ENCODE measurements at places on chromosomes 16 and 17.

DNA sequence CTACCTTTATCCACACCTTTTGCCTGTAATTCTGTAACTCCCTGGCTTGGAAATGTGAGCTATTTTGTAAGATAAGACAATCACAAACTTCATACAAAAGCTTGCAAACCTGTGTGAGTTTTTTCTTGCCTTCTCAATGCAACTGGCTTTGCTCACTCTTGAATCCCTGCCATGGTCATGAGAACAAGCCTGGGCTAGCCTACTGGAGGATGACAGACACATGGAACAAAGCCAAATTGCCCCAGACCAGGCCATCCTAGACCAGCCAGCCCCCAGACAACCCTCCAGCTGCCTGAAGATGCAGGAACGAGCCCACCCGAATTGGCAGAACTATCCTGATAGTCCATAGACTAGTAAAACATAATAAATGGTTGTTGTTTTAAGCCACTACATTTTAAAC, 466.6 kb upstream of the ERCC4 start:
- DNase-seq, result peak; percentile 6

GRCh38 chr17:80624864-80625263, 80.2 kb downstream of the RPTOR start:
- DNase-seq, result no peak

DNA sequence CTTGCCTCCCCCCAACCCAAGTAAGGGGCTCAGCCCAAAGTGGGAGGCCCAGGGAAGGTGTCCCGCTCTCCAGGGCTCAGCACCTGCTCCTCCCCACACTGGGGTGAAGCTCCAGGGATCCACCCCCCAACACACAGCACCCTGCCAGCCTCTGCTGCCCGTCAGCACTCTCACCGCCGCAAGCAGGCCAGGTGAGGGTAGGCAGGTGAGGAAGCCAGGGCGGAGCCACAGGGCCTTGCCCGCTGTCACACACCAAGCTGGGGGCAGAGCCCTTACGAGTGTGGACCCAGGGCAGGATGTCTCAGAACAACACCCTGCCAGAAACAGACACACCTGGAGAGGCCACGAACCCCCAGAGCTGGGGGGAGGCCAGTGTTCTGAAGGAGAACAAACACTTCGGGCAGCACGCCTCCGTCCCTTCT, 19.5 kb downstream of the PLLP start:
- DNase-seq, result no peak

GRCh38 chr17:70437656-70438055, 268.3 kb downstream of the KCNJ2 start:
- DNase-seq, result no peak

DNA sequence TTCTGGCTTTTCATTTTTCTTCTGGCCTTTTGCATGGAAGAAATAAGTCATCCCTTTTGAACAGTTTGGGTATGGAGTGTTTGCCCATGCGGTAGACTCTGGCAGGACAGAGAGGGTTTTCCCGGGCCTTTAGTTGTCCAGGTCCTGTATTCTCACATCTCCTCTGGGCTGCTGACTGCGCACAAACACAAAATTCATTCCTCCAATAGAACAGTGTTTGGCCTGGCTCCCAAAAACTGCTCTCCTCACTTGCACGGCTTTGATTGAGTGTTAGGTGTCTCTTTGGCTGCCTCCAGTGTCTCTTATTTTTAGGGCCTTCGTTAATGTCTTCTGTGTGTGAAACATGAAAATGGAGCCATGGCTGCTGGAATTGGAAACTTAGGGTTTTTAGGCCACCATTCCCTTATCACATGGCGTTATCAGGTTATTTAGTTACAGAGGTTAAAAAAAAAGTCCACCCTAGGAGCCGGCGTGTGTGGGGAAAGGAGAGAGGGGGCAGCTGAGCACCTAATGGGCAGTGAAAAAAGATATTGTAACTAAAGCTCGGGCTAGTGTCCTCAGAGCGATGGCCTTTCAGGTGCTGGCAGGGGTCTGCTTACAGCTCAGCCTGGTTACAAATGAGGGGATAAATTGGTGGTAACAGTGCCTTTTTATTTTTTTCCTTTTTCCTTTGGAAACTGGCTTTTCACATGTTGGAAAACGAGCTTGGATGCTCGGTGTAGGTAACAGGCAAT, 47.3 kb downstream of the PRKCA start:
- DNase-seq, result no peak

DNA sequence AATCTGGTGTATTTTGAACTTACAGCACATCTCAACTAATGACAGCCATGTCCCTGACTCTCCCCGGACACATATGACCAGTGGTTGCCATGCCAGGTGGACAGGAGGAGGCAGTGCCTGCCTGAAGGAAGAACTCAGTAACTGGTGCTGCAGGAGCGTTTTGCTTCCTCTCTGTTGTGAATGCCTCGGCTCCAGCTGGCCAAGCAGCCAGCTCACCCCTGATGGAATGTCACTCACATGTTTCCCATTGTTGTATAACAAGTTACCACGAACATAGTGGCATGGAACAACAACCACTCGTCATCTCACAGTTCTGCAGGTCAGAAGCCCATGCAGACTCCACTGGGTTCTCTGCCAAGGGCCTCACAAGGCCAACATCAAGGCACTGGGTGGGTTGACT, 20.1 kb upstream of the IRF8 start:
- no peak for DNase-seq

- no peak for DNase-seq
Observed at GRCh38 chr16:8496364-8496763, 93.9 kb downstream of the TMEM114 start.

- DNase-seq, result no peak
Observed at GRCh38 chr17:7004398-7005253, 7.8 kb upstream of the RNASEK start.

- no peak for DNase-seq
Observed at GRCh38 chr17:8913879-8914278, 46.4 kb upstream of the PIK3R6 start.

DNA sequence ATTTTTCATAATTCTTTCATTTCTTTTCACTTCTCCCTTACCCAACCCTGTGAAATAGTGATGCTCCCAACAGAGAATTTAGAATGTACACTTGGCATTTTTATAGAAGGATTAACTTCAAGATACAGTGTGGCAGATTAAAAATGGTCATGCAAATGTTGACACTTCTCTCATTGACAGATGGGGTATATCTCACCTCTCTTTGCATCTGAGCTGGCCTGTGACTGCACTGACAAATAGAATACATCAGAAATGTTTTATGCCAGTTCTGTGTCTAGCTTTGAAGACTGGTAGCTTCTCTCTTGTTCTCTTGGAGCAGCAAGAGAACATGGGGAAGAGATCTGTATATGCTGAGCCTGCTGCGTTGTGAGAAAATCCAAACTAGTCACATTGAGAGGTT, 949.6 kb downstream of the CDH11 start:
- no peak for DNase-seq

- no peak for DNase-seq
Observed at GRCh38 chr17:63571632-63572310, 21.5 kb downstream of the DCAF7 start.

DNA sequence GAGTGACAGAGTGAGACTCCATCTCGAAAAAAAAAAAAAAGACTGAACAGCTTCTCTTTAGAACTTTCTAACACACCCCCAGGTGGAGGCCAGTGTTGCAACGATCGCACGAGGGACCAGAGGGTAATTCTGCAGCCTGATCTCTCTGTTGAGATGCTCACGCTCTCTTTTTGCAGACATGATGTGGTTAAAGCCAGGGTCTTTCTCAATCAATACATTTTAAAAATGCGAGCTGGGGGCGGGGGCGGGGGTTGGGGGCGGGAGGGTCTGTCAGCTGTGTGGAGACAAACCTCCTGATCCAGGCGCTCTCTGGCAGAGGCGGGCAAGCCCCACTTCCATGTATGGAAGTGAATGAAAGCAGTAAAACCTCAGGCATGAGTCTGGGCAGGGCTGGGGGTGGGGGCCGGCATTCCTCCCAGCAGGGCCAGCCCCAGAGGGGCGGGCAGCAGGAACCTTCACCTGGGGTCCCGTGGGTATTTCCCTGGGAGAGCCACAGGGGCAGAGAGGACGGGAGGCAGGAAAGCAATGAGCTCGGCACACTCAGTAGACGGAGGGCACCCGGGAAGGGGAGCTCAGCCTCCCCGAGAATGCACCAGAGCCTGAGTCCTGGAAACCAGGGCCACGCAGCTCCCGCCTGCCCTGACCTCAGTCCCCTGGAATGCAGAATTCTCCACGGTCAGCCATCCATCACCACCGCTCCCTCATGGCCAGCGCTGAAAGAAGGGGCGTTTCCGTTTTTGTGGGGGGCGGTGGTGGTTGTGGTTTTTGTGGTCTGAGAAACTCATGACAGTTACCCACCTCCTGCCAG, 28.0 kb downstream of the NXN start:
- DNase-seq, result no peak

GRCh38 chr16:9134306-9134705, 42.9 kb downstream of the HAPSTR1 start:
- DNase-seq, result no peak

- peak; percentile 14 for DNase-seq
Observed at GRCh38 chr17:4064366-4064765, 78.5 kb downstream of the ZZEF1 start.

- peak; percentile 73 for DNase-seq
Observed at GRCh38 chr16:89860747-89861304, 12.6 kb upstream of the TCF25 start.

DNA sequence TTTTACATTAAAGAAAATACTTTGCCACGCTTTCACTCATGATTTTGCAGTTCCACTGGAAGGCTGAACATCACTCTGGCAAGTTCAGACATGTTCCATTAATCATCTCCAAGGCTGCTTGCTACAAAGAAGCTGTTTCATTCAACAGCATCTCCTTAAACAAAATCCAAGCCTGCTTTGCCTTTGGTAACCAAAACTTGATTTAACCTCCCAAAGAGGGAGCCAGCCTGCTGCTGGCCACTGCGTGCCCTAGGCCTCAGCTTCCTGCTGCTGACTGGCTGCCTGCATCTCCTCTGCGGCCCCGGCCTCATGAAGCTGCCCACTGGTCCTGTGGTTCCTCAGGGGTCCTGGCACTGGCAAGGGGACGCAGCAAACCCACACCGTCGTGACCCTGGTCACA, 31.8 kb downstream of the ANKRD11 start:
- no peak for DNase-seq

DNA sequence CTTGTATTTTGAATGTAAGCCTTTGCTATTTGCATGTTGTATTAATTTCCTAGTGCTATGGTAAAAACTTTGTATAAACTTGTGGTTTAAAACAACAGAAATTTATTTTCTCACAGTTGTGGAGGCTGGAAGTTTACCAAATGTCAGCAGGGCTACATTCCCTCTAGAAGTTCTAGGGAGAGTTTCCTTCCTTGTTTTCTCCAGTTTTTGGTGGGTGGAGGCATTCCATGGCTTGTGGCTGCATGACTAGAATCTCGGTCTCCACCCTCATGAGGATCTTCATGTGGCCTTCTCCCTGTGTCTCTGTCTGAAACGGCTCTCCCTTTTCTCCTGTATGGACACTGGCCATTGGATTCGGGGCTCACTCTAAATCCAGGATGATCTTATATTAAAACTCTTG, 482.2 kb upstream of the GOT2 start:
- no peak for DNase-seq

DNA sequence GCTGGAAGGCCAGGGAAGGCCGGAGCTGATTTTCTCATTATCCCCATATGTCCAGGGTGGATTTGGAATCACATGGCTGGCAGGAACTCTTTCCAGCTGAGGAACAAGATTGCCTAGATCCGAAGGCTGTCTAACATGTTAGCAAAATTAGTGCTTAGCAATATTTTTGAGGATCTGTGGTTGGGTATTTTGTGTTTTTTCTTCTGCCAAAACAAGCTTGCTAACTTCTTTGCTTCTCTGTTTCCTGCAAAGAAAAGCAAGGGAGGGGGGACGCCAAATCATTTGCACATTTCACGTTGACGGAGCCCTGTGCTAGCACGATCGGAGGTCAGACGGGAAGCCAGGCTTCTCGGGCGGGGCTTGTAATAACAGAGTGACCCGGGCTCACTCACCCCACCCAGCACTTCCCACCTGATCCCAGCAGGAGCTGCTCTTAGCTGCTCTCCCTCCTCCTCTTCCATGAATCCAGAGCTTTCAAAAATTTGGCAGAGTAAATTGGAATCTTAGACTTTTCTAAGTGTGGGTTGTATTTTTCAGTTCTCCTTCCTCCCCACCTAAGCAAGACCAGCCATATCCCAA, 33.3 kb upstream of the FOXF1 start:
- no peak for DNase-seq

GRCh38 chr17:3667366-3668278, 756 bp downstream of the TAX1BP3 start:
- peak; percentile 68 for DNase-seq

DNA sequence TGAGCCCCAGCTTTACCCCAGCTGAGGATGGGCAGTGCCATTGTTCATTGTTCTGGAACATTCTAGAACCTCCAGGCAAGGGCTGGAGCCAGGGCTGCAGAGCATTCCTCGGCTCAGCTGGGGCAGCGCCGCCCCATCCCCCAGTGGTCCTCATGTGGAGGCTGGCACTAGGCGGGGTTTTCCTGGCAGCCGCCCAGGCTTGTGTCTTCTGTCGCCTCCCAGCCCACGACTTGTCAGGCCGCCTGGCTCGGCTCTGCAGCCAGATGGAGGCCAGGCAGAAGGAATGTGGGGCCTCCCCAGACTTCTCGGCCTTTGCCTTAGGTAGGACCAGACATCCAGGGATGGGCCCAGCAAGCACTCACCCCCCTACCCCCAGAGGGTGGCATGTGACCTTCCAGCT, at the start of gene TMEM95:
TMEM95 (plus strand) TSS at position 104 of the 400 bp plus-strand sequence; CDS start at position 153, 49 bp downstream.
- DNase-seq, result peak; percentile 53

DNA sequence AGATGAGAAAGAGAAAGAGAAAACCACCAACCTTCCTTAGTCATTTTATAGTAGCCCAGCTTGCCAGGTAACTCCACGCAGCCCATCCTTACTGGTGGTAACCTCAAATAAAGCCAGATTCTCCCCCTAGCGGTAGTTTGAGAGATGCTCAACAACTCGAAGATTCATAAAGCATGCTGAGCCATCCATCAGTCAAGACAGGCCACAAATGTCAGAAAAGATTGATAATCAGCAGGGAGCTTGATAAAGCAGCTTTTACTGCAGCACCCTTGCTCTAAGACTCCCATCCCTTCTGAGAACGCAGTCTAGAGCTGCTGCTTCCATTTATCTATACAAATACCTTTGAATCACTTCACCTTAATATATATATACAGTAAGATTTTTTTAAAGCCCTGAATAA, 451.5 kb upstream of the HSBP1 start:
- no peak for DNase-seq

GRCh38 chr16:17230932-17231581, 239.7 kb downstream of the XYLT1 start:
- DNase-seq, result no peak

GRCh38 chr16:84955427-84955826, 55.9 kb downstream of the ZDHHC7 start:
- DNase-seq, result no peak

- no peak for DNase-seq
Observed at GRCh38 chr17:4735876-4736651, 3.6 kb upstream of the ZMYND15 start.

GRCh38 chr16:64406770-64407181, 715.1 kb downstream of the CDH11 start:
- no peak for DNase-seq

- no peak for DNase-seq
Observed at GRCh38 chr17:29291163-29291752, 2.7 kb downstream of the NUFIP2 start.

All from BE2C (cell line).